CD4-positive, alpha-beta T cell treated with Interleukin-15 for 4 hours (primary cell): ENCODE measurements at places on chromosomes 12 and 14.

- no peak for DNase-seq
Measured at GRCh38 chr12:70365398-70365647, 767 bp upstream of the KCNMB4 start.

DNA sequence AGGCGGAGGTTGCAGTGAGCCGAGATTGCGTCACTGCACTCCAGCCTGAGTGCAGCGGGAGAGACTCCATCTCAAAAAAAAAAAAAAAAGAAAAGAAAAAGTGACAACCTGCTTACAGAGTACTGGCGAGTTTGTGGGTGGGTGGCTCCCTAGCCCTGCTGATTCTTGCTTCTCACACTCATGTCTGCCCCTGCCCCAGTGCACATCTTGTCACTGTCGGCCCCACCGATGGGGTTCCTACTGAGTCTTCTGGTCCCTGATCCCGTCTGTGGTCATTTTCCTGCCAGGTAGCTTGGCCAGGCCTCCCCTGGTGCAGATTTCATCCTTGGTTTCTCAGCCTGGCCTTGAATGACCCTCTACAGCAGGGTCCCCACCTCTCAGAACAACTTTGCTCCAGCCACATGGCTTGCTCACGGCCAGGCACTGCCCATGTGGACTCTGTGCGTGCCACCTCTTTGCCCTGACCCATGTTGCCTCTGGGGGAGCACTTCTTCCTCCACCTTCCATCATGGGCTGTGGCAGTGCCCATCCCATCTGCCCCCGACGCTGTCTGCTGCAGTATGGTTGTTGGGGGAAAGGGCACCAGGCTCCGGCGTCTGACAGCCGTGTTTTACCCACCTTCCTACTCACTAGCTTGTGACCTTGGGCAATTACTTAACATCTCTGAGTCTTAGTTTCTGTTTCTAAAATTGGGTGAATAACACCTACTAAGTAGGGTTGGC lies 2.1 kb upstream of the PTPN6 start:
- peak; percentile 50 for DNase-seq

- DNase-seq: no peak
Measured at GRCh38 chr14:57962325-57963035, 96.6 kb upstream of the SLC35F4 start.

DNA sequence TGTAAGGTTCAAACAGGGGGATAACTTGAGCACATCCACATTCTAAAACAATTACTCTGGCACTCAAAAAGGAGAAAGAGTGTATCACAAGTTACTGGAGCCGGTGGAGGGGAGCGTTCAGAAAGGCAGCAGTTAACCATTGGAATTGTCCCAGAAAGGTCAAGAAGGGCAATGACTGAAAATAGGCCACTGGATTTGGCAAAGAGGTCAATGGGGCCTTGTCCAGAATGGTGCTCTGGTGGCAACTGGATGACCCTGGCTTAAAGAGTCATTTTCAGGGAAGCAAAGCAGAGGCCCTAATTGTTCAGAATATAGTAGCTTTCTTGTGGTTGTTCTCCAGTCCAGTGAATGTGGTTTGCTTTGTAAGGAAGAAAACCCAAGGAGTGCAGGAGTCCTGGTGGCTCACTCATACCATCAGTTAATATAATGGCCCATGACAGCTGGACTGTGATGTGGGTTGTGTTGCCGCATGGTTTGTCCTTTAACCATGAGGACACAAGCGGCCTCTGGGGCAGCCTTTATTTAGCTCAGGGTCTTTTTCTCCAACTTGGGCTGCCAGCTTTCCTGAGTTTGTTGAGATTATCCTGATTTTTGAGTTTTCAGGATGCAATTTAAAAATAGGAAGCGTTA lies 142.8 kb upstream of the PELI2 start:
- no peak for DNase-seq

- no peak for DNase-seq
Measured at GRCh38 chr14:70168406-70168805, 20.3 kb downstream of the SLC8A3 start.

- DNase-seq: no peak
Measured at GRCh38 chr12:109288571-109288970, 20.5 kb downstream of the FOXN4 start.

DNA sequence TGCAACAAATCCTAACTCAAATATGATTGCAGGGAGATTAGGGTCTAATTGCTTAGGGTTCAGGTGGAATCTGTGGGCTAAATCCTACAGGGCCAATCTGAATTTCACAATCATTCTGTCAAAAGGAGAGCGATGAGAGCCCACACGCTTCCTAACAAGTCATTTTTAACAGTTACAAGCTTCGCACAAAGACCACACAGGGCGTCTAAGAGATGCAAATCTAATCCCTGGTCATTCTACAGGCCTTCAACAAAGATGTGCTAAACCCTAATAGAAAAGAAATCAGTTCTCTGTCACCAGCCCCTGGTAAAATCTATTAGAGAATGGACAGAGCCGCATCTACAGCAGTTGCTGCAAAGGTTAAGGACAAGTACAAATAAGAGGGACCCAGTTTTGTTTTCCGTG lies 15.3 kb downstream of the NKX2-1 start:
- DNase-seq: no peak

GRCh38 chr14:103315351-103315911 lies 18.6 kb upstream of the EIF5 start:
- no peak for DNase-seq

GRCh38 chr14:102734436-102734835 lies 42.8 kb upstream of the TRAF3 start:
- DNase-seq: no peak

GRCh38 chr12:4278329-4279197 lies 5.0 kb downstream of the CCND2 start:
- DNase-seq: no peak

GRCh38 chr14:93686268-93686667 lies 102.0 kb downstream of the PRIMA1 start:
- DNase-seq: no peak
